ENCODE measurements at places on chromosomes 16 and 17.
A peak's percentile ranks its signal among the peaks of the same experiment; 100 is the strongest.

GRCh38 chr17:41504246-41504977 is 1.0 kb downstream of the KRT13 start:
- DNase-seq = no peak

DNA sequence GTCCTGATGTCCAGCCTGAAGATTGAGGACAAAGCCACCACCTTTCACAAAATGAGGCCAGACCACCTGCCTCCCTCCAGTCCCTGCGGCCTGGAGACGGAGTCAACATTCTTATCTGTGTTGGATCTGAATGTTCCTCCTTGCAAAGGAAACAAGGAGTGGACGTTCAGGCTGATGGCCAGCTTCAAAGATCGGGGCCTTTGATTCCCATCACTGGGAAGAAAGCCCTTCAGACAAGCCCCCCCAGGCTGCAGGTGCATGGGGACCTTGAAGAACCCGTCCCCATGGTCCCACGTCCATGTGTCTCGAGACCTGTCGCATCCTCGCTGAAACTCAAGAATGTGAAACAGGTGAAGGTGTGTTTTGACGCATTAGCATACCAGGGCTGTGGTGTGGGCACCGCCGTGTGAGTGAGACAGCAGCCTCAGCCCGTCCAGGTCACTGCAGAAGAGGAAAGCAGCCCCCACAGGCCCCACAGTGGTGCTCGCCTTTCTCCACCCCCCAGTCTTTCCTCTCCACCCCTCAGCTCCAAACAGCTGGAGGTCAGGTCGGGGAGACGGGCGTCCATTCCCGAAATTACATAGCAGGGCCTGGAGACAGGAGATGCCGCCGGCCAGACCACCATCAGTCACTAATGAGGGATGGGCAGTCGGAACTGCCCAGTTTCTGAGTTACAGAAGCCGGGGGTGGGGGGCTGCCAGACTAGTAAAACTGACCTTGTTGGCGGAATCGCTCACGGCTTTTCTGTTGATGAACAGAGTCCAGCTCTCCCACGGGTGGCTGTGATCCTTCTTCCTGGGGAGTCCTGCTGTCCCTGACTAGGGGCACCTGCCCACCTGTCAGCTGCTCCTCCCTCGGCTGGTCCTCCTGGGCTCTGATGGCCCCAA is 877 bp upstream of the CSNK1D start:
- no peak for DNase-seq

DNA sequence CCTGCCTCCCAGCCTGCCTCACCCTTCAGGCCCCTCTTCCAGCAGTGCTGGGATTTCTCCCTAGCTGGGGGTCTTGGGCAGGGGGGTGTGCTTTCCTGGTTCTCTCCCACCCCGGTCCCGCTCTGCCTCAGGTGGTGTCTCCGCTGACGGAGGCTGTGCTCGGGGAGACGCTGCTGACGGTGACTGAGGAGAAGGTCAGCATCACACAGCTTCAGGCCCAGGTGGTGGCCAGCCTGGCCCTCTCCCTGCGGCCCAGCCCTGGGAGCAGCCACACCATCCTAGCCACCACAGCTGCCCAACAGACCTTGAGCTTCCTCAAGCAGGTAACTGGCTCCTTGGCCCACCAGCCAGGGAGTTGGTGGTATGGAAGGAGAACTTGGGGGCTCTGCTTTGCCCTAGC is 56.5 kb downstream of the TMEM132E start:
- DNase-seq = no peak

- DNase-seq = no peak
Observed at GRCh38 chr16:23857256-23857880, 21.6 kb downstream of the PRKCB start.

DNA sequence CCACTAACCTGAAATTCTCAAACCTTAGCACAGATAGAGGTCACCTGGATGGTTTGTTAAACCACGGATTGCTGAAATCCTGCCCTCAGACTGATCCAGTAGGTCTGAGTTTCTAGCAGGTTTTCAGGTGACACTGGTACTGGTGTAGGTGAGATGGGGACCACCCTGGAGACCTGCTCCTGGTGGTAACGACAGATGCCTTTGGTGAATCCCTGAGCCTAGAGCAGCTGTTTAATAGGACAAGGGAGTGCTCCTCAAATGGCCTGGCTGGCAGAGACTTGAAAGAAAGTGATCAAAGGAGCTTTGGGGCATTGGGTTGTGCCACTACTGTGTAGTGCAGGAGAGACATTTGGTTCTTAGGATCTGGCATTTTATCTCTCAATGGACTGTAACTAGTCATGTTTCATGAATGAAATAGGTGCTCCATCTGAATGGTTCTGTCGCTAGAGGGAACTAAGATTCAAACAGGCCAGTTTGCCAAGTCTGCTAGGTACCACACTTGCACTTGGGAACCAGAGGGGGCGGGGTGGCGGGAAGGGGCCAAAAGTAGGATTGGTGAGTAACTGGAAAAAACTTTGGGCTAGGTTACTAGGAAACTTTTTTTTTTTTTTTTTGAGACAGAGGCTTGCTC is 2.9 kb upstream of the IFI35 start:
- DNase-seq = no peak

DNA sequence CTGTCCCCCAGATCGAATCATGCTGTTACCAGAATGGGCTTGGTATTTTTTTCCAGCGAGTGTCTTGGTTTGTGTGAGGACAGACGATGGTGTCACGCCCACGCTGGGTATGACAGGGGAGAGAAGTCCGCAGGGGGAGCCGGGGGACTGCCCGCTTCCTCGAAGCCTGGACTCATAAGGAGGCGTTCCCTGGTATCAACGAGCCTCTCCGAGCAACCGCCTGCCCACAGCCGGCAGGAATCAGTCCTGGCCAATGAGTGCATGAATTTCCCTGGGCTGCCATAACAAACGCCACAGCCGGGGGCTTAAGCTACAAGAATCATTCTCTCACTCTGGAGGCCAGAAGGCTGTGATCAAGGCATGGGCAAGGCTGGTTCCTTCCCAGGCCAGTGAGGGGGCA is 26.1 kb upstream of the JPH3 start:
- no peak for DNase-seq

DNA sequence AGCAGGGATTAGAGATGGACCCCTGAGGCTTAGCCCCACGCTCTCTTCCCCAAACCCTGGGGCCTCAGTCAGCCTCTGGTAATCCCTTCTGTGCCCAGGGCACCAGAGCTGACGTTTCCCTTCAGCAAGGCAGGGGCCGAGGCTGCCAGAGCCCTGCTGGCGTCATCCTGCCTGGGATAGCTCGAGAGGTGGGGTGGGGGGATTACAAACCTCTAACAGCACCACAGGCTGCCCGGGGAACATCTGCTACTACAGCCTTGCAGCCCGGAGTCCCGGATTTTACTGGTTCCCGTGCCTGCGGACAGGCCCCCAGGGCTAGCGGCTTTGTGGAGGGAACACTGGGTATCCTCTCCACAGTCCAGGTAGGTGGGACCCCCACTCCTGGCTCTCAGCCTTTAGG is at the start of gene AANAT:
Gene AANAT, plus strand, starts transcription at position 238 of the 400 bp plus-strand sequence. CDS start 1,144 bp downstream, outside the sequence.
- DNase-seq = no peak

DNA sequence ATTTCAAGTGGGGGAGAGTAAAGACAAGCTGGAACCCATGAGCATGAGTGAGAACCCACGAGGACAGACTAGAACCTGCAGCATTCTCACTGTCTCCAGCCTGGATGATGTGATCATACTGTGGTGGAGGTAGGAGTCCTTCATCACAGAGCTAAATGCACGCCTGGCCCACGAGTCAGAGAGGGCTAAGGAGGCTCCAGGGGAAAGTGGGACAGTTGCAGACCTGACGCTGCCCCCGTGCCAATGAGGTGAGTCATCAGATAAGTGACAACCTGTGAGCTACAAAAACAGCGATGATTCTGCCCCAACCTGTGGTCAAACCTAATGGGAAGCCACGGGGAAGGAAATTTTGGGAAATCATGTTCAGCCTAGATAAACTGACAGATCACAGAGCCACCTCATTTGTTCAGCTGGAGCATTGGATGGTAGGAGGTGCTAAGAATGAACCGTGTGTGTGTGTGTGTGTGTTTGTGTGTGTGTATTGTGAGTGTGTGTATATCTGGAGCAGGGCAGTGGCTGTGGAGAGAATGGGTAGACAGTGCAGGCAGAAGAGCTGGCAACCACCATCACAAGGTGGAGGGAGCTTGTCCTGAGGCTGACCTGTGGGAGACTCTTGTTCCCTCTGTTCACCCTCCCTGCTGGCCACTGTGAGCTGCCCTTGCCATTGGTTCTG is 131.8 kb downstream of the UTP18 start:
- DNase-seq = no peak

GRCh38 chr16:22370038-22370820 is 4.2 kb downstream of the CDR2 start:
- no peak for DNase-seq

- DNase-seq = no peak
Observed at GRCh38 chr16:49552313-49552928, 178.8 kb downstream of the C16orf78 start.

DNA sequence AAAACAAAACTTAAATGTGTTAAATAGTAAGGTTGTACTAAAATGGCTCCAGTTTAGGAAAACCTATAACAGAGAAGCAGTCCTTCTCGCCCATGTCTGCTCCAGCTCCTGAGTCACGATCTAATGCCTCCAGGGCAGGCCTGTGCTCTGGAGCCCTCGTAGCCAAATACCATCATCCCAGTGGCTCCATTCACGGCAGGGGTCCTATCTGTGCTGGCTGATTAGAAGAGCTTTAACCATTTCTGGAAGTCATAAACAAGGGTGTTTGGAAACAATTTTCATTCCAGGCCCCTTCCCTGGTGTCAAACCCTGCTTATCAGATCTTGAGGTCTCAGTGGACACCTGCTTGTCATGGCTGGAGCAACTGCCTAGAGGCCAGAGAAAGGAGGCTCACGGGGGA is 336.9 kb downstream of the SOX9 start:
- DNase-seq = no peak

DNA sequence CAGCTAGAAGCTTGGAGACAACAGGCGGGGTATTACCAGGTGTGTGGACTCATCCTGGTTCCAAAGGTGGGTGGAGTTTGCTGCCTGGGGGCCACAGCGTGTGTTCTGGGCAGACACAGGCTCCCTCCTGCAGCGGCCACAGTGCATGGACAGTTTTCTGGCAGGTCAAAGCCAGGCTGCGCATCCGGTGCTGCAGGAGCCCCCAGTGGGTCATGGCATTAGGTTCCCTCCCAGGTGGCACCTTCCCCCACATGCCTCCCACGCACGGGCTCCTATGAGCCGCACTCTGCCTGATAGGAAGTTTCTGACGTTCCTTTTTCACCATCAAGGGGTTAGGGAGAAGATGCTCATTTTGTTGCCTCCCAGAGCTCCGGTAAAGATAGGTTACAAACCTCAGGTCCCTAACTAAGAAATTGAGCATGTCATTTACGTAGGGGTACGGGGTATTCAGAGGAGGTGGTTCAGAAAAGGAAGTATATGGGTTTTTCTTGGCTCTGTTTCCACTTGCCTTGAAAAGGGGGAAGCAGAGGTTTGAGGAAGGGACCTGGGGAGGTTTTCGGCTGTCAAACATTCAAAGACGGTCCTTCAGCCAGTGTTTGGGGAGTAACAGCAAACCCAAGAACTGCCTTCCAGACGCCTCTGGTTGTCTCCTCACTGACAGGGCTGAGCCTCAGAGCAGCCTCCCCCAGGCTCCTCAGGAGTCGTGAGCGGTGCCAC is 32.7 kb upstream of the NAT9 start:
- no peak for DNase-seq

- DNase-seq = no peak
Observed at GRCh38 chr16:21036471-21036870, 114.2 kb downstream of the DNAH3 start.

GRCh38 chr16:6157806-6158205 is 1060.2 kb upstream of the EEF2KMT start:
- DNase-seq = no peak

- DNase-seq = no peak
Observed at GRCh38 chr16:4533490-4533889, 5.1 kb downstream of the CDIP1 start.

DNA sequence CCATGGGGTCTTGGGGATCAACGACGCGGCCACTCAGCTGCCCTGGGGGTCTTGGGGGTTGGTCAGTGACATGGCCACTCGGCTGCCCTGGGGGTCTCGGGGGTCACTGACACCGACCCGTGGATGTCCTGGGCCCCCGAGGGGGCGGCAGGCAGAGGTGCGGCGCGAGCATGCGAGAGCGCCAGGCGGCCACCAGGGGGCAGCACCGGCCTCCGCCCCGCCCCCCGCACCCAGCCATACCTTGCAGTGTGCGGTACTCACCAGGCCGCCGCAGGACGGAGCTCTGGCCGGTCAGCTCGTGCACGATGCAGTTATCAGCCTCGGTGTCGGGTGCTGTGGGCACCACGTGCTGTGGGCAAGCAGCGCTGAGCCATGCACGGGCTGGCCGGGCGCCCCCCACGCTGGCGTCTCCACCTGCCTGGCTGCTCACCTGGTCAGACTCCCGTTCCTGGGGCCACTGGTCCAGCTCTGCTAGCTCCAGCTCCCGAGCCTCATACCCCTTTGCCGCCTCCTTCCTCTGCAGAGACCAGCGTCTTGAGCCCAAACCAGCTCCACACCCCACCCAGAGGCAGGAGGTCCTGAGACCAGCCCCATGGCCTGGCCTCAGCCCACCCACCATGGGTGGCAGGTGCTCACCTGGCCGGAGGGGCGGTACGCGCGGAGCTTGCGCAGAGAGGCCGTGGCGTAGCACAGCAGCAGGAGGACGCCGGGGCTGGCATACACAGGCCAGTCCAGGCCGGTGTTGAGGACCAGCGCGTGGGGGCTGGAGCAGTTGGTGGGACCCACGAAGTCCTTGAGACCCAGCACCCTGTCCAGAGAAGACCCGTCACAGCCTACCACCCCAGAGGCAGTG is 31.2 kb downstream of the CTU2 start:
- peak; percentile 82 for DNase-seq

DNA sequence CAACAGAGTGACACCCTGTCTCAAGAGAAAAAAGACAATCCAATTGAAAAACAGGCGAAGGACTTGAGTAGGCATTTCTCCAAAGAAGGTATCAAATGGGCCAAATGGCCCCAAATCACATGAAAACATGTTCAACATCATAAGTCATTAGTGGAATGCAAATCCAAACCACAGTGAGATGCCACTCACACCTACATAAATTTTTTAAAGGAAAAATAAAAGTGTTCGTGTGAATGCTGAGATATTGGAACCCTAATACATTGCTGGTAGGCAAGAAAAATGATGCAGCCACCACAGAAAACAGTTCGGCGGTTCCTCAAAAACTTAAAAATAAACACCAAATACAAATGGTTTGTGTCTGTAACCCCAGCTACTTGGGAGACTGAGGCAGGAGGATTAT is 45.2 kb downstream of the PIGL start:
- no peak for DNase-seq
